Activated T-cell treated with anti-CD3 and anti-CD28 coated beads for 48 hours (primary cell): ENCODE measurements at places on chromosomes 7 and 10.

DNA sequence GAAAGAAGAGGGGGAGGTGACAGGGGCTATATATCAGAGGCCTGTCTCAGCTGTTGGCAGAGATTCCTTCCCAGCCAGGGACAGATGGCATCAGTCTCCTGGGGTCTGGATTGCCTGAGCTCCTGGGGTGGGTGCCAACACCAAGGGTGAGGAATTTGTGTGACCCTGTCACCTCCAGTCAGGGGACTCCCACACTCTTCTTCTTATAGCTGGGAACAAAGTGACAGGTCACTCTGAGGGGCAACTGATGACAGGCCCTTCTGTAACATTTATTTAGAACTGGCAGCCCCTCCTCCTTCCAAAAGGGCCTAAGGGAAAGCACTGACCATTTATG lies 53.7 kb upstream of the DUSP5 start:
- no peak for DNase-seq

DNA sequence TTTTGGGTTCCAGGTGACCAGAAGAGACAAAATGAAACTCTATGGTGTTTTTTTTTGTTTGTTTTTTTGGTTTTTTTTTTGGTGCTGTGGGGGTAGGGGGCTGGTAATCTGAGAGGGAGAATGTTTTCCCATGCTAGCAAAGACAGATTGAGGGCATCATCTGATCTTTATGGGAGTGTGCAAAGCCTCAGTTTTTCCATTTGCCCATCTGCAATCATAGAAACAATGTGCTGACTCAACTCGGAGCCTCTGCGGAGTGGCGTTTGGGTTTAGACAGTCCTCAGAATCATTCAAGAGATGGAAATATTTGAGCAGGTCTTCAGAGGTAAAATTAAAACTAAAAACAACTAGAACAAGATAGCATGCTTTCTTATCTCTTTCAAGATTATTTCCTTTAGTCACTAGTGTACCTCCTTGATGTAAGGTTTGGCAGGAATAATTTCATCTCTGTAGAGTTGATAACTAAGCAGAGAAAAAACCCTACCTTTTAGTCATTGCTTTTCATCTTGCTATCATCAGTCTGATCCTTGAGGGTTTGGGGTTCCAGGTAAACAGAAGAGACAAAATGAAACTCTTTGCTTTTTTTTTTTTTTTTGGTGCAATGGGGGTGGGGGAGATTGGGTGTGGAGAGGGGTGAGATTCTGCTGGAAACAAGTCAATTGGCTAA lies 18.0 kb downstream of the CNNM2 start:
- peak; percentile 23 for DNase-seq

DNA sequence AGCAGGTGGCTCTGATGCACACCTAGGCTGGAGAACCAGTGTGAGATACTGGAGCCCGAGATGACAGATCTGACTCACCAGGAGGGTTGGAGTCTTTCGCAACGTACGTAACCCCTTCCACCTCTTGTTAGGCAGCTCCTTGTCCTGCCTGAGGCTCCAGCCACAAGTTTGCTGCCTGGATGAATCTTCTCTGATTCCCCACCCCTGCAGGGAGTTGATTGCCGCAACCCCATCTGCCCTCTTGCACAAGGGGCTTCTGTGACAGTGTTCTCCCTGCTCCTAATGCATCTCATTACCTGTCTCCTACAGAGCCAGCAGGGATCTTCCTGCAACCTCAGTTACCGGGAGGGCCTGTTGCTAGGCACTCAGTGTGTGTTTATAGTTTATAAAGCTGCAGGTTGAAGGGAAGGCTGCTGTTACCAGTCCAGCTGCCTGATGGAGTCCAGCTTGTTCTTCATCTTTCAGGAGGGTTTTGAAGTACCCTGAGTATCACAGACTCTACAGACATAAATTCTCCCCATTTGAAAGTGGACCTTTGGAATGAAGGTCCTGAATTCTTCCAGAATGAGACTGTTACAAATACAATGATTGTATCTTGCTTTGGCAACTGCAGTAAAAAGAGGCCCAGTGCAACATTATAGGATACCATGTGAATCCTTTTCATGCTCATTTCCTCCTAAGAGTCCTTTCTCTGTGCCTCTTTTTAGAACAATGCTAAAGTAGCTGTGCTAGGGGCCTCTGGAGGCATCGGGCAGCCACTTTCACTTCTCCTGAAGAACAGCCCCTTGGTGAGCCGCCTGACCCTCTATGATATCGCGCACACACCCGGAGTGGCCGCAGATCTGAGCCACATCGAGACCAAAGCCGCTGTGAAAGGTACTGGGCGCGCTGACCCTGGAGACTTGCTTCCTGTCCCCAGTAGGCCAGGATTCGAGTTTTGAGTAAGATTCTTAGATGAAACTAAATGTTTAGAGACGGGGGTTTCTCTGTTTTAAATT lies 6.5 kb downstream of the MDH2 start:
- no peak for DNase-seq

DNA sequence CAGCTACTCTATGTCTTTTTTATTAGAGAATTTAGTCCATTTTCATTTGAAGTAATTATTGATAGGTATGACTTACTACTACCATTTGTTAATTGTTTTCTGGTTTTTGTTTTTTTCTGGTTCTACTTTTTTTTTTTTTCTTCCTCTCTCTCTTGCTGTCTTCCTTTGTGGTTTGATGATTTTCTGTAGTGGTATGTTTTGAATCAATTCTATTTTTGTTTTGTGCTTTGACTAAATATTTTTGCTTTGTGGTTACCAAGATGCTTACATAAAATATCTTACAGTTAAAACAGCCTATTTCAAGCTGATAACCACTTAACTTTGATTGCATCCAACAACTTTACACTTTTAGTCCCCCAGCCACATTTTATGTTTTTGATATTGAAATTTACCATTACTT lies 3.3 kb upstream of the OR2F2 start:
- no peak for DNase-seq

DNA sequence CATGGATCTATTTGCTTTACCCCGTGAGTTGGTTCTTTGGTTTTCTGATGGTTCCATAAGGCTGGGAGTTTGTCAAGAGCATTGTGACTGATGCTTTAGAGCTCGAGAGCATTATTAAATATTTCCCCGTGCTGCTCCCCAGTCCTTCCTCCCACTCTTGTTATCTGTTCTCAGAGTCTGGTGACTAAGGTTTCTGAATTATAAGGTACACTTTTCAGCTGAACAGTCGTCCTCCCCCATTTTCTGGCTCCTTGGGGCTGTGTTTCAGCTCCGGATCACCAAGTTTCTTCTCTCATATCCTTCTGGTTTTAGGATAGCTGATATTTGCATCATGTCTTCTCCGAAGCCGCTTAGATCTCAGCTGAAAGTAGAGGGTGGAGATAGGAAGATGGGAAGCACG lies 57.8 kb upstream of the CACNB2 start:
- no peak for DNase-seq
